ENCODE measurements at places on chromosomes 2 and 18. TPM values are rescaled to one million over a fixed set of nuclear protein-coding genes. Genes with fewer than 3 reads are reported as not detected.

The DSC2 gene
- total RNA-seq = 1.9 TPM

- no peaks in the 10 kb centered on the region for H3K27me3 ChIP-seq
- H3K4me1 ChIP-seq = no peaks in the 10 kb centered on the region
- DNase-seq = no peak
- H3K36me3 ChIP-seq = no peaks in the 10 kb centered on the region
Measured at GRCh38 chr2:196915507-196916189, 10.9 kb downstream of the PGAP1 start.

The HSBP1L1 gene
- 15.8 TPM for total RNA-seq

DNA sequence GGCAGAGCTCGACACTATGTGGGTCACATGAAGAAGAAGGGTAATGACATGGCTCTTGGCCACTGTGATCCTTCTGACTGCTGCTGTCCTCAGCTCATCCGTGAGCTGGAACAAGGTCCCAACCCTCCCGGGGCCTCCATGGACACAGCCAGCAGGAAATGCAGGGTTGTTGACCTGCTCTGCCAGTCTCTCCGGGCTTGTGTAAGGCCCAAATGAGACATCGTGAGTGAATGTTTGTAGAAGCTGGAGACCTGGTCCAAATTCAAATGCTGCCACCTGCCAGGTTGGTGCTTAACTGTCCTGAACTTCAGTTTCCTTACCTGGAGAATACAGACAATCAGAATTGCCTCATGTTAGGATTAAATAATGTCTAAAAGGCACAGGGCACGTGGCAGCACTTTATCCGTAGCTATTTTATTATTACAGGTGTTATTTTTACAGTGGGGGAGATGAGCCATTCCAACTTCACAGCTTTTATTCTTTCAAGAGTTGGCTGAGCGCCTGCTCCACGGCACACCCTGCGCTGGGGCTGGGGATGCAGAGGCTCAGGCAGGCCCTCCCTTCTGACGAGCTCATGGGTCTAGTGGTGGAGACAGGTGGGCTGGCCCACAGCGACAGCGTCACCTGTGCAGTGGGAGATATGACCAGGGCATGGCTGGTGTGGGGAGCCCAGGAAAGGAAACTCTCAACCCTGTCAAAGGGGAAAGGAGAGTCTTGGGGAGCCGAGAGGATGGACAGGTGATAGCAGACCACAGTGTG, 15.1 kb downstream of the ARHGEF4 start:
- H3K27ac ChIP-seq = no peak overlapping the region
- DNase-seq = peak; percentile 42
- H3K36me3 ChIP-seq = no peaks in the 10 kb centered on the region

DNA sequence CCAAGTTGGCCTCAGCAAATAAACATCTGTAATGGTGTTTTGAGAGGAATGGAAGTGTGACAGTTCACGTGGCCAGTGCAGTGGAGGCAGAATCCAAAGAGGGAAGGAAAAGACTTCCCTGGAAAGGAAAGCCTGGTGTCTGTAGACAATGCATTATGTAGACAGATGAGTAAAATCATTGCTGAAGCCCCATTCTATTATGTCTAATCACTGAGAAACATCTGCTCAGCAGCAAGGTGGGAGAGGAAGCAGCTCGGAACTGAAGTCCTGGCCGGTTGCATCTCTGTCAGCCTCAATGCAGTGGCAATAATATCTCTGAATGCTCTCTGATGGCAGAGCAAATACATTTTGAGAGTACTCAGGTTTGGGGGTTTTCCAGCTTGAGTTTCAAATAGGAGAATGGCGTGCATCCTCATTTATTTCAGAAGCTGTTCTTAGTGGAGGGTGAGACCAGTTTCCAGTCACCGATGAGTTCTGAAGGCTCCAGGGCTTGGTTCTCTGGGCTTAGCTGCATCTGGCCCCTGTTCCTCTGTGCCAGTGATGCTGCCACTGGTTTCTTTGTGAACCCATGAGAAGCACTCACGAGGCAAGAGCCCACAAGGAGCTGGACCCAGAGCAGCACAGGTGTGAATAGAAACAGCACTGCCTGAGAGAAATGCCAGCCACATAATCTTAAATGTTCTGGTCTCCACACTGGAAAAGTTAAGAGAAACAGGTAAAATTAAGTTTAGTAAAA, 63.3 kb downstream of the RPIA start:
- no peaks in the 10 kb centered on the region for H3K4me1 ChIP-seq
- H3K4me3 ChIP-seq = no peak overlapping the region
- no peaks in the 10 kb centered on the region for H3K27me3 ChIP-seq
- no peak overlapping the region for H3K27ac ChIP-seq
- peaks cover 11% of the 10 kb centered on the region for H3K36me3 ChIP-seq

The NT5DC4 gene
- total RNA-seq = not detected

GRCh38 chr18:8140841-8141501, 468.3 kb upstream of the RAB12 start:
- H3K27ac ChIP-seq = peak overlapping the region; percentile 60
- DNase-seq = peak; percentile 77
- H3K4me3 ChIP-seq = no peak overlapping the region
- no peaks in the 10 kb centered on the region for H3K36me3 ChIP-seq
- H3K4me1 ChIP-seq = peaks cover 17% of the 10 kb centered on the region

- no peaks in the 10 kb centered on the region for H3K36me3 ChIP-seq
- H3K27ac ChIP-seq = no peak overlapping the region
- H3K27me3 ChIP-seq = no peaks in the 10 kb centered on the region
Measured at GRCh38 chr2:150681120-150681804, 193.8 kb upstream of the RND3 start.

The RMC1 gene
- total RNA-seq = 11.8 TPM

DNA sequence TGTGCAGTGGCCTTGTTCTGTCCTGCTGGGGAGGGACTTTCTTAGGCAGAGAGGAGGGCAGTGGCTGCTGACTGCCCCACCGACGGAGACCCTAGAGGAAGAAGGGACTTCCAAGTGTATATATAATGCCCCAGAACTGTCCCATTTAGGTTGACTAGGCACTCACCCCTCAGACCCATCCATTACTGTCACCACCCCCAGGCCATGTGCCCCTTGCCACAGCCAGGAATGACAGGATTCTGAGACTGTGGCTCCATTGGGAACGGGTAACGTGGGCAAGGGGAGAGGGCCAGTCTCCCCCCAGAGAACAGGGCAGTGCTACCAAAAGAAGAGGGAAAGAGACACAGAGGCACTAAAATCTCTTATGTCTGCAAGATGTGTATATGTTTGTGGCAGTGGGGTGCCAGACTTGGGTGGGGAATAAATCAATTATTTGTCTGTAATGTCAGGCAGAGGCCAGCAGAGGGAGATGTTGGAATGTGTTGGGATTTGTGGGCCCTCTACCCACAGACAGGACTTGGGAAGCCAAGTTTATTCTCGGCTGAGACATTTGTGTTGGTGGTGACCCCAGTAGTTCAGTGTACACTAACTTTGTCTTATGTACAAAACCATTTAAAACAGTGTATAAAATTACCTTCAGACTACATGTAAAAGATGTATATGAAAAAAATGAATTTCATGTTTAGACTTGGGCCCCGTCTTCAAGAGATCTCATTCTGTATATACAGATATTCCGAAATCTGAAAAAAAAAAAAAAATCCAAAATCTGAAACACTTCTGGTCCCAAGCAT, 24.0 kb upstream of the TMEM37 start:
- H3K27me3 ChIP-seq = no peaks in the 10 kb centered on the region
- H3K4me1 ChIP-seq = no peaks in the 10 kb centered on the region
- H3K27ac ChIP-seq = no peak overlapping the region
- no peak for DNase-seq

The IL1R1 gene
- 144 TPM for total RNA-seq

The PHOSPHO2 gene
- total RNA-seq = 19.9 TPM

- H3K36me3 ChIP-seq = no peaks in the 10 kb centered on the region
- H3K4me1 ChIP-seq = no peaks in the 10 kb centered on the region
- no peaks in the 10 kb centered on the region for H3K27me3 ChIP-seq
- no peak overlapping the region for H3K4me3 ChIP-seq
Measured at GRCh38 chr2:118492335-118492734, 355.1 kb downstream of the EN1 start.

The C2orf92 gene
- 6.3 TPM for total RNA-seq

The UGGT1 gene
- total RNA-seq = 19.8 TPM

DNA sequence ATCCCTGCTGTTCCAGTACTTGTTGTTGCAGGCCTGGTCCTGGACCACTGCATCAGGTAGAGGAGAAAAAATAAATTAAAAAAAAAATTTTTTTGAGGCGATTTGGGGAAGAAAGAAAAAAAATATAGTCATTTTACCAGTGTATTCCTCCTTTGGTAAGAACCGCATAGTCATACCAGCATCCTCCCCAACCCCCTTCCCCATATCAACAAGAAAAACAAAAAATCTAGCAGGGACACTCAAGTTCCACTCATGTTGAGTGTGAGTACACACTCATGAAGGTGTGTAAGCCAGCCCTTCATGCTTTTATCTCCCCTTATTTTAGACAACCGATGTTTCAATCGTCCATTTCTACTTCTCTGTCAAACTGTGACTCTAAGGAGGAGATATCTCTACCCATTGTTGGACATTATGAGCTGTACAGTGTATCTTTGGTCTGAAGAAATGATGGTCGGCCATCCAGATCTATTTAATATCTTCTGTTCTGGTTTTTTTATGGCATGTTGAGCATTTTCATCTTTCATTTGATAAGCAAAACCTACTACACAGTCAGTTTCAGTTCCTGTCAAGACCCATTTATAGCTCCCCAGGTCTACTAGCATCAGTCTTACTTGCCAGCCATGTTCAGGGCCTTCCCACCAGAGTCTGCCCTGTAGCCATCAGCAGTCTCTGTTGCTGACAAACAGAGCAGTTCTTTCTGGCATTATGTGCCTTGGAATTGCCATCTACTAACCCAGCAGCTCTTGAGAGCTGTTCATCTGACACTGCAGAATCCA, 20.0 kb downstream of the ELP2 start:
- no peak for DNase-seq
- H3K4me3 ChIP-seq = no peak overlapping the region
- H3K27me3 ChIP-seq = no peaks in the 10 kb centered on the region
- peaks cover 35% of the 10 kb centered on the region for H3K36me3 ChIP-seq
- no peak overlapping the region for H3K27ac ChIP-seq
- H3K4me1 ChIP-seq = no peaks in the 10 kb centered on the region

The MC5R gene
- not detected for total RNA-seq

The DOK6 gene
- 0.66 TPM for total RNA-seq

The DNAH6 gene
- total RNA-seq = 0.36 TPM

The ZAP70 gene
- 4.3 TPM for total RNA-seq

GRCh38 chr2:61534926-61535325, 3.2 kb downstream of the XPO1 start:
- H3K36me3 ChIP-seq = no peaks in the 10 kb centered on the region
- no peak overlapping the region for H3K4me3 ChIP-seq
- no peak for DNase-seq

The PKDCC gene
- 106 TPM for total RNA-seq

- H3K36me3 ChIP-seq = no peaks in the 10 kb centered on the region
- peaks cover 48% of the 10 kb centered on the region for H3K4me1 ChIP-seq
- no peaks in the 10 kb centered on the region for H3K27me3 ChIP-seq
- peak overlapping the region; percentile 98 for H3K27ac ChIP-seq
- peak overlapping the region; percentile 85 for H3K4me3 ChIP-seq
Measured at GRCh38 chr2:148021886-148022285, 995 bp downstream of the MBD5 start.

DNA sequence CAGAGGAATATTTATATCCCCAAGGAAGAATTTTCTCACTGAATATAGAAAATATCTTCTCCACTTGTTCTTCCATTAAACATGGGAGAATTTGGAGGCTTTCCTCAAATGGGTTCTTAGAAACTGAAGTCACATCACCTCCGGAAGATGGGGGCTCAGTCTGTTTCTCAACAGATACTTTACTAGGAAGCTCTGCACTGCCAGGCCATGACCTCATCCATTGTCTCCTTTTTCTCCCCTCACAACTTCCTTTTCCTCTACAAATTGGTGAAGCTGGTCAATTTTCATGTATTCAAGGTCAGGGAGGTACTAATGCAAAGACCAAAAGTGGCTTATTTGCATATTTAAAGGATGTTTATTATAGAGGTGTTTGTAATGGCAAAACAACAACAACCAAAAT, 173.1 kb downstream of the RNF152 start:
- H3K4me3 ChIP-seq = no peak overlapping the region
- no peak overlapping the region for H3K27ac ChIP-seq
- no peaks in the 10 kb centered on the region for H3K27me3 ChIP-seq
- H3K36me3 ChIP-seq = no peaks in the 10 kb centered on the region
- H3K4me1 ChIP-seq = no peaks in the 10 kb centered on the region

DNA sequence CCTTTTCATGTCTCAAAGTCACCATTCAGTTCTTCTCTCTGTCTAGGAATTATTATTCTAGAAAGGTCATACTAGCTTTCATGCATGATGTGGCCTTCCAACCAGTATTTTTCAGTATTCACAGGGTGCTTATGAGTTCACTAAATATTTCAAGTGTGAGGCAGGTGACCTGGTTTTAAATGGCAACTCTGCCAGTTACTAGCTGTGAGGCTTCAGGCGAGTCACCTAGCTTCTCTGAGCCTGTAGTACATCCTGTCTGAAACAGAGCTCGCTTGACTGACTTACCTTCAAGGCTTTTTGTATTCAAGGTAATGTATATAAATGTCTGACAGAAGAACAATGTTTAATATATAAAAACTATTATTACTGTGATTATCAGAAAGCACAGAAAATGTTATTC, 19.4 kb upstream of the ACVR1 start:
- no peak overlapping the region for H3K4me3 ChIP-seq
- no peak for DNase-seq
- no peak overlapping the region for H3K27ac ChIP-seq
- H3K36me3 ChIP-seq = no peaks in the 10 kb centered on the region

The RUFY4 gene
- 0.16 TPM for total RNA-seq

GRCh38 chr2:207363761-207364290, 165.9 kb upstream of the CREB1 start:
- no peak overlapping the region for H3K4me3 ChIP-seq
- H3K4me1 ChIP-seq = no peaks in the 10 kb centered on the region

The CAPN14 gene
- not detected for total RNA-seq

GRCh38 chr2:62992561-62992960, 58.1 kb upstream of the OTX1 start:
- H3K27ac ChIP-seq = no peak overlapping the region
- H3K4me1 ChIP-seq = no peaks in the 10 kb centered on the region
- no peak overlapping the region for H3K4me3 ChIP-seq
- peaks cover 9% of the 10 kb centered on the region for H3K36me3 ChIP-seq
- H3K27me3 ChIP-seq = no peaks in the 10 kb centered on the region

- peaks cover 50% of the 10 kb centered on the region for H3K4me1 ChIP-seq
- H3K36me3 ChIP-seq = no peaks in the 10 kb centered on the region
- peak overlapping the region; percentile 82 for H3K4me3 ChIP-seq
- DNase-seq = no peak
Measured at GRCh38 chr2:63589148-63589958, 590 bp downstream of the MDH1 start.

All from sigmoid colon (tissue), 7 donors.